BJ (cell line): ENCODE measurements at places on chromosomes 16 and 17. TPM values are rescaled to one million over a fixed set of nuclear protein-coding genes. Genes with fewer than 3 reads are reported as not detected.

The KLHL10 gene
- polyA plus RNA-seq = 0.15 and 0.74 TPM in 2 replicates

The CTF1 gene
- polyA plus RNA-seq = 14.9 and 22.2 TPM in 2 replicates

The CTRB2 gene
- not detected in 2 replicates for polyA plus RNA-seq

DNA sequence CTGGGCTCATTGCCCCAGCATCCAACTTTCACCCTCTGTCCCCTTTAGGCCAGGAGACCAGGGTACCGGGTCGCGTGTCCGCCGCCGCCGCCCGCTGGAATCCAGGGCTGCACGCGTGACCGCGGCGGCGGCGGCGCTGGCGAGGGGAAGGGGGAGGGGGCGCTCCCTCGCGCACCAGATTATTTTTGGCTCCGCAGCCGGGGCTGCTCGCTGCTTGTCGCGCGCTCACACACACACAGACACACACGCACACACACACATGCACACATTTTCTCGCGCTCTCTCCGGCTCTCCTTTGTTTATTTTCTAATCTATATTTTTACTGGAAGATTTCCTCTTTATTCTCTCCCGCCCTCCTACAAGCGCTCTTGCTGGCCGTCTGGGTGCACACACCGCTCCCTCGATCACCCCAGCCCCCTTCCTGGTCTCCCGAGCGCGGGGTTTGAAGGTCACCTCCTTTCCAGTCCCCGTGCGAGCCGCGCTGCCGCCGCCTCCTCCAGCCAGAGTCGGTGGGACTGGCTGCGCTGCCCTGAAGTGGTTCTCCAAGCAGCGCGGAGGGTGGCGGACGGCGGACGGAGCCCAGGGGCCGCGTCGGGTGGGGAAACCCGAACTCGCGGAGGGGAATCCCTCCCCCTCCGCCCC lies 921.4 kb upstream of the EEF2KMT start:
- DNase-seq = no peak

DNA sequence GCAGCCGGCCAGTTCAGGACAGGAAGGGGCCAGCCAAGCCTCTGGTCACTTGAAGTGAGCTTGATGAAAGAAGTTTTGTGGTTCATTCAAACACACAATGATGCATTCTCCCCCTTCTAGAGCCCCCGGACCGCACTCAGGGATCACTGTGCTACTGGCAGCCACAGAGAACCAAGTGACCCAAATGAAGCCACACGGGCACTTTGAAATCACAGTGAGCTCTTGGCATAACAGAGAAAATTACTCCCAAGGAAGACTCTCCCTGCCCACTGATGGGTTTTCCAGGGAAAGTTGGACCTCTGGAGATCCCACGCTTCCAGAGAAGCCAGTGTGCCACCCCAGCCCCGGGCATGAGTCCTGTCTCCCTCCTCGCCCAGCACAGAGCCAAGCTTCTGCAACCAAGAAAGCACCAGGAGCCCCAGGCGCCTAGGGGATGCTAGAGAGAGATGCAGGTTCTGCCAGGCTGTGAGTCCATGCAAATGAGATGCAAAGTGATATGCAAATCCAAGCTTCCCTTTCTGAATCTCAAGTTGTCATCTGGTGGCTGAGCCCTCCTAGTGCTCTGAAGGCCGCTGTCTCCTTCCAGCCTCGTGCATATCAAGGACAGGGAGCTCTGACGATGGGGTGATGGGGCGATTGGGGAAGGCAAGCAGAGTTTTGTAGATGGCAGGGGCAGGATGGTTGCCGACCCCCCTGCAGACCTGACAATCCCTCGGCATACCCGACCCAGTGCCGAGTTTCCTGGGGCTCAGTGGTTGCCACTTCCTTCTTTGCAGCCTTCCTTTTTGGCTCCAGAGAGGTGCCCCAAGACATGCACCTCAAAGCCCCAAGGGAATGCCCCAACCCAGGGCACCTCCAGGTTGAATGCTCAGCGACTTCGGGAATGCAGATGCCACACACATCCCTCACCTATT lies 59.7 kb upstream of the TNRC6C start:
- no peak for DNase-seq

GRCh38 chr17:50272711-50273653 lies 1.3 kb upstream of the TMEM92 start:
- DNase-seq = no peak

DNA sequence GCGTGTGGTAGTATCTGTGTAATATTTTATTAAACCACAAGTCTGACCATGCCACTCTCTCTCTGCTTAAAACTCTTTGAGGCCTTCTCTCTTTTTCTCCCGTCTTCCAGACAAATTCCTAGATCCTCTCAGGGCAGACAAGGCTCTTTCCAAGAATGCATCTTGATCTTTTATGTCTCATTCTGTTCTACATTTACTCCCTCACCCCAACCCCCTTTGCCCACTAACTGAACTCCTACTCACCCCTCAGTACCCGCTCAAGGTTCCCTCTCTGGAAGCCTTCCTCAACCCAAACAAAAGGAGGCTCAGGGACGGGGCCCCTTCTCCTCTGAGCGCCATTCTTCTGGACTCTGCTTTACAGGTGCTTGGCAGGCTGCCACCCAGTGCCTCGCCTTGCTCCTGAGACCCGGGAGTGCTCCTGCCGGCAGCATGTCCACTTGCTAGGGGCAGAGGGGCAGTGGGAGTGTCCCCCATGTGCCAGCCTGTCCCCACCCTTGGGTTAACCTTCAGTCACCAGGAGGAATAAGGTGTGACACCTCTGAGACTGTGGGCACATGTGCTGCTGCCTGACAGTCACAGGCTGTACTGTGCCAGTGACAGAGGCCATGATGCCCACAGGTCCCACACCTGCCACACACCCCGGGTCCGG lies 9.2 kb downstream of the SLC13A2 start:
- DNase-seq = no peak

- DNase-seq = no peak
Measured at GRCh38 chr17:73337330-73337710, 25.5 kb upstream of the CDC42EP4 start.
